ENCODE measurements at places on chromosomes 2 and 18.
A peak's percentile ranks its signal among the peaks of the same experiment; 100 is the strongest.

GRCh38 chr2:8393506-8393905 is 288.4 kb upstream of the ID2 start:
- no peak for DNase-seq

GRCh38 chr2:103859238-103859637 is 994.7 kb upstream of the POU3F3 start:
- no peak for DNase-seq

GRCh38 chr2:111618226-111618977 is 265.6 kb downstream of the ANAPC1 start:
- DNase-seq, result no peak

GRCh38 chr2:232773815-232774214 is 2.5 kb downstream of the KCNJ13 start:
- DNase-seq, result no peak

GRCh38 chr2:62284980-62285379 is 89.1 kb downstream of the B3GNT2 start:
- no peak for DNase-seq

GRCh38 chr2:28618221-28619141 is 122.6 kb downstream of the PLB1 start:
- no peak for DNase-seq

- DNase-seq, result no peak
Measured at GRCh38 chr2:54088191-54088634, 27.2 kb upstream of the ACYP2 start.

DNA sequence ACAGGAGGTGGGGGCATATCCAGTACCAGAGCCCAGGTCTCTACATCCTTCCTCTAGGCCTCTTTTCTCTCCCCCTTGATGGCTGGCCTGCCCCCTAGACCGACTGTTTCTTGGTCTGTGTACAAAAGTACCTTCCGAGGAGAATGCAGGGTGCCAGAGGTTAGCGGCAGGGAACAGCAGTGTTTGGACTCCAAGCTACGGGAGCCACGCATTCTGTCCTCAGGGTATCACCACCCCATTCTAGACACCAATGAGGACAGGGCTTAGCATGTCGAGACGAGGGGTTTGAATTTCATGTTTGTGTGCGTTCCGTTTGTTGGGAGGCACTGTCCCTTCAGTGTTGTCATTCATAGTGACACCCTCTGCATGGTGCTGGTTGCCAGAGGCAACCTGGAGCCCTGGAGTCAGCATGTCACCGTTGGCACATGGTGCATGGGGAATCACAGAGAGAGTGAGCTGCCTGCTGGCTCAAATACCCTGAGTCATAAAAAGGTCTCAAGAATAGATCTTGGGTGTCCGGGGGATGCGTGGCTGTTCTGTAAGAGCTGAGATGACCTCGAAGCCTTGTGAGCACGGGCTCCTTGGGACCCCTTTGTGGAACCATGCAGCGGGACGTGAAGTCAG is 57.2 kb upstream of the LDLRAD4 start:
- no peak for DNase-seq

GRCh38 chr2:88067189-88067588 is 436 bp upstream of the SMYD1 start:
- DNase-seq, result no peak

- peak; percentile 25 for DNase-seq
Measured at GRCh38 chr18:43847164-43848091, 570.1 kb upstream of the SYT4 start.

- no peak for DNase-seq
Measured at GRCh38 chr2:25204190-25204838, 35.9 kb upstream of the POMC start.

- DNase-seq, result peak; percentile 21
Measured at GRCh38 chr2:206989311-206989710, 50.0 kb downstream of the CPO start.

DNA sequence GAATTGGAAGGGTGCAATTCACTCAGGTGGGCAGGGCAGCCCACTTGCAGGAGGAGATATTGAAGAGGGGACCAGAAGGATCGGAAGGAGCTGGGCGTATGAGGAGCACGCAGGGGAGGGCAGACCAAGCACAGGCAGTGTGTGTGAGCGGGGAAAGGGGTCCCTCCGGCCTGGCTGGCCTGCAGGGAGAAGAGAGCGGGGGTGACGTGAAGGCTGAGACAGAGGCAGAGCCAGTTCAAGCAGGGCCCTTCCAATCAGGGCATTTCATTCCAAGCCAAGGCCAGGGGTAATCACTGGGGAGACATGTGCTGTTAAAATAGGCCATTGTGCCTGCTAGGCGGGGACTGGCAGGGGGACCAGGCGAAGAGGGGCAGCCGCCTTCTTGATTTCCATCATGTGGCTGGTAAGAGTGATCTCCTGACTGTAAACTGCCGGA is 62.2 kb downstream of the ACKR3 start:
- no peak for DNase-seq

DNA sequence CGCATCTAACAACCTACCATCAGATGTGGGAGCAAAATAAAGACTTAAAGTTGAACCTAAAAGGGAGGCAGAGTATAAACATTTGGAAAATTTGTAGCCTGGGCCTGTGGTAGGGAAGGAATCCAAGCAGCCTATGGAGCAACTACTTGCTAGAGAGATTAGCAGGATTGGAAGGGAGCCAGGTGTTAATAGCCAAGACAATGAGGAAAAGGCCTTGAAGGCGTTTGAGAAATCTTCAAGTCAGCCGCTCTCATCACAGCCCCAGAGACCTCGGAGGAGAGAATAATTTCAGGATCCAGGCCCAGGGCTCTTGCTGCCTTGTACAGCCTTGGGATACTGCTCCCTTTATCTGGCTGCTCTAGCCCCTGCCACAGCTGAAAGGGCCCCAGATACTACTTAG is 219.7 kb downstream of the THSD7B start:
- no peak for DNase-seq

GRCh38 chr2:223222397-223222796 is 170.4 kb downstream of the KCNE4 start:
- no peak for DNase-seq

DNA sequence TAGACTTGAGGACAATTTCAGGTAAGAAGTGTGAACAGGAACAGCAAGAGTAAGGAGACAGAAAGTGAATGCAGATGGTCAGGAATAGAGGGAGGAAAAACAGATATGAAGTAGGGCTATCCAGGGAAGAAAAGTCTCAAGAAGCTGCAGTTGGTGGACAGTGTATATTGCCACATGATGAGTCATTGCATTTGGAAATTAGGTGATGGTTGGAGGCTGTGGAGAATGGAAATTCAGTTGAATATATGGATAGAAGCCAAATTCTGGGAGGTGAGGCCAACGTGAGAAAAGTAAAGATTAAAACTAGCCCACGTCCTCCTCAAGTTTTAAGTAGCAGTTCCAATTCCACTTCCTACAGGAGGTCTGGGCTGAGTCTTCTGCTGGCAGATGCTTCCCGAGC is 158.4 kb downstream of the UBE2E3 start:
- DNase-seq, result no peak

DNA sequence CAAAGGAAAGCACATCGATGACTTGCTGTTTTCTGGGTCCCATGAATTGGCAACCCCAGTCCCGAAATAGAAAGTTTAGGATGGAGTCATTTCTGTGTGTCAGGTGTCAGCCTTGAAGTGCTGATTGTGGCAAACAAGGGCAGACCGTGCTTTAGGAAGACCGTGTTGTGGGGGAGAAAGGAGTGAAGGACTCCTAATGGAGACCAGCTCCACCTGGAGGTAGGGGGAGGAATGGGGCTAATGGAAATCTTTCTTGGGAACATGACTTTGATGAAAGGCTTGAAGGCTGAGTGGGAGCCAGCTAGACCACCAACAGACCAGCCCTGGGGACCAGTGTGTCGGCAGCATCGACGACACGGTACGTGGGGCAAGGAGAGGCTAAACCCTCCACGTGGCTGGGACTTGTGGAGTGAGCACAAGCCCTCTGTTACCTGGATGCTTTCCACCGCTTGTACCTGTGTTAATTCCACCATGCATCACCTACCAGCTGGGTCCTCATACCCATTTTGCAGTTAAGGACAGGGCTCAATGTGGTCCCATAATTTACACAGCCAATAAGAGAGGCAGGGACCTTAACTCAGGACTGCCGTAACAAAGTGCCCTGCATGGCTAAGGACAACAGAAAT is 104.2 kb downstream of the SH3BP4 start:
- DNase-seq, result peak; percentile 5

- DNase-seq, result no peak
Measured at GRCh38 chr2:108580050-108580449, 45.8 kb downstream of the LIMS1 start.

DNA sequence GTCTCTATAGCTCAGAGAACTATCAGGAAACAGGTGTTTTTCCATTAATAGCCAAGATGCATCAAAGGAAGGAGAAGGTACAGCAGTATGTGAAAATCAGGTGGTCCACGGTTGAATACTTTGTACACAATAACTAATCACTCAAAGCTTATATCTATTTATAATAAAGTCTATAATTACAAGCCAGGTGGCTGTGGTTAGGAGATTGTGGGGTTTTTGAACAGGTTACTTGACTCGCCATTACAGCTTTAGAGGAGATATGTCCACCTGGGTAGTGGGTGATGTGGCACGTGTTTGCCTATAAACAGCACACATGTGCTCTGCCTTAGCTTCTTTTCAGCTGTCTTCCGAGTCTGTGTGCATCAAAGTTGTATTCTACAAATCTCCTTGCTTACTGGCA is 892.2 kb upstream of the ZEB2 start:
- DNase-seq, result no peak

DNA sequence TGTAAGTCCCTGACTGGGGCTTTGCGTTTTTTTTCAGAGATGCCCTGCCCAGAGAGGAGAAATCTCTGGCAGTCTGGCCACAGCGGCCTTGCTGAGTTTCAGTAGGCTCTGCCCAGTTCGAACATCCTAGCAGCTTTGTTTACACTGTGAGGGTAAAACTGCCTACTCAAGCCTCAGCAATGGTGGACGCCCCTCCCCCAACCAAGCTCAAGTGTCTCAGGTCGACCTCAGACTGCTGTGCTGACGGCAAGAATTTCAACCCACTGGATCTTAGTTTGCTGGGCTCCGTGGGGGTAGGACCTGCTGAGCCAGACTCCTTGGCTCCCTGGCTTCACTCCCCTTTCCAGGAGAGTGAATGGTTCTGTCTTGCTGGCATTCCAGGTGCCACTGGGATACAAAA is 31.7 kb downstream of the L3MBTL4 start:
- DNase-seq, result no peak

DNA sequence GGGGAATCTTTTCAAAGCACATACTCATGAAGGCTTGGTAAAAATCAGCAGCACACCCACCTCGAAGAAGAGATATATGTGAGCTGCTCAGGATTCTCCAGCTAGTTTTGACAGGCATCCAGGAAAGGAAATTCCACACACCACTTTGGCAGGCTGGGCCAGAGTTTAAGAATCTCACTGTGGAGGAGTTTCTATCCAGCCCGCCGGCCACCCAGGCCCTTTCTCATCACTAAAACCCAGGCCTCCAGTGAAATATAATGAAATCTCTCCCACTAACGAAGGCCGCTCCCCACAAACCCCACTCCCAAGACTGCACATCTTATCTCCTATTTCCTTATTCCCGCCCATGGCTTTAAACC is 202.0 kb downstream of the GLI2 start:
- DNase-seq, result no peak

GRCh38 chr18:75527848-75528685 is 100.6 kb upstream of the SMIM21 start:
- DNase-seq, result no peak

DNA sequence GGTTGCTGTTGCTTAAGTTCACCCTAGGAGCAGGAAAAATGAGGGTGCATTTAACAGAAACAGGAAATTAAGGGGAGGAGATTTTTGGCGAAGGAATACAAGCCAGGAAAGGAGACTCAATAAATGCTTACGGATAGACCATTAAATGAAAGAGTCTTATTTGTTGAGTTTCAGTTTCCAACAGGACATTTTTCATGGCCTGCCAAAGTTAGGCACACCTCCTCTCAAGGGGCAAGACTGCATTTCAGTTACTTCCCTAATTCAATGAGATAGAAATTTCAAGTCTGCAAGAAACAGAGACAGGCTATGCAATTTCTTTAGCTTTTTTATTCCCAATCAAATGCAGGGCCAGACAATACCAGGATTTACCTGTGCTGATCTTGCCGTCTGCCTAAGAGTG is 394.7 kb upstream of the KLHL29 start:
- no peak for DNase-seq

DNA sequence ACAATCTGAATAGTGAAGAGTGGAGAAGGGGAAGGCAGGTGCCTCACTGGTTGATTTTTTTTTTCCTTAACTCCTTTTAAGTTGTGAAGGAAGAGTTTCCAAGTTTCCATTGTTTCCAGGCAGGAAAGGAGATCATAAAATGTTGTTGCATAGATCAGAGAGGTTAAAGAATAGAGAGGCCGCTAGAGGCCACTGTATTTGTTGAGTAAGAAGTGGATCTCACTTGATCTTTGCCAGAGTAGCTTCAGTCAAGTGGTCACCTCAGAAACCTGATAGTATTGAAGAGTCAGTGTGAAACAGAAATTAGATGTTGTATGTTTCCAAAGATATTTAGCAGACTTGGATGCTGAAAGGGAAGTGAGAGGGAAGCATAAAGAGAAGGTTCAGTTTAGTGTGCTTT is 17.6 kb downstream of the CTNNA2 start:
- no peak for DNase-seq

- DNase-seq, result no peak
Measured at GRCh38 chr2:230908092-230908594, 16.9 kb downstream of the GPR55 start.

DNA sequence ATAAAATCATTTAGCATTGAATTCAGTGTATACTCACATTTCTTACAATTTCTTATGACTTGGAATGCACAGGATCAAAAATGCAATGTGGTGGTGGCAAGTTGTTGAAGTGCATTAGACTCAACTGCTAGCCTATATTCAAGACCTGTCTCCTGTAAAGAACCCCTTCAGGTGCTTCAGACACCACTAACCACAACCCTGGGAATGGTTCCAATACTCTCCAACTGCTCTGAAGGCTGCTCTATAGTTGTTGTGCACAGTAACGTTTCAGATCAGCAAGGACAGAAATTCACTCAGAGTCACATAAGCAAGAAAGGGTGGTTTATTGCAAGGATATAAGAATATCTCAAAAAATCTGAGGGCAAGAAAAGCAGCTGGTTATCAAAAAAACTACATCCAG is 6.5 kb downstream of the GKN1 start:
- no peak for DNase-seq

DNA sequence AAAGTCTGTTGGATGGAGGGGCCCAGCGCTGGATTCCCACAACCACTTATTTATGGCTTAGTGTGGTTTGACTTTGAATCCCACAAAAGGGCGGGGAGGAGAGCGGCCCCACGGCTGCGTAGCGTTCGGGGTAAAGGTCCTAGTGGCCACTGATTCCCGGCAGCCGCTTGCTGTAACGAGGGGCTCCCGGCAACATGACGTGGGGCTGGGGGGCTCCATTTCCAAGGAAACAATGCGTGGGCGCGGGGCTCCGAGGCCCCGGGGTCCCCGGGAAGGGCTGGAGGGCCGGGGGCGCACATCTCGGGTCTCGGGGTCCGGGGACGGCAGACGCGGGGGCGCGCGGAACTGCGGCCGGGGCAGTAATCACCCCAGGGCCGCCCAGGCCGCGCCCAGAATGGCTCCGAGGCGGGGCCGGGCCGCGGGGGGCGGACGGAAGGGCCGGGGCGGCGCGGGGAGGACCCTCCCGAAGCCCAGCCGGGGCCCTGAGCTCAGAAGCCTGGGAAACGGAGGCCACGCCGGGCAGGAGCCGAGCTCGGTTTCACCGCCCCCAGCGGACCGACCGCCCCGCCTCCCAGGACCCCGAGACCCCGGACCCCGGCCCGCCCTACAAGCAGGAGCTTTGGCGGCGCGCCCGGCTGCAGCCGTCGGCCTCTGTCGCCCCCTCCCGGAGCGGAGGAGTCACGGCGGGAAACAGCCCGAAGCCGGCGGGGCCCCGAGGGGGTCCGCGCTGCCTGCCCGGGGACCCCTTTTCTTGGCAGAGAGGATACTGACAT is 11.9 kb upstream of the MLPH start:
- DNase-seq, result peak; percentile 68
